ENCODE measurements at places on chromosomes 1 and 21. TPM values are rescaled to one million over a fixed set of nuclear protein-coding genes. Genes with fewer than 3 reads are reported as not detected.

SPRR4 gene
- not detected for polyA plus RNA-seq

DVL1 gene
- 35.5 TPM for polyA plus RNA-seq

ACTA1 gene
- 12,322 TPM for polyA plus RNA-seq

OR2L3 gene
- polyA plus RNA-seq = not detected

C1orf105 gene
- 132 TPM for polyA plus RNA-seq

HAPLN2 gene
- polyA plus RNA-seq = 0.44 TPM

CAPN8 gene
- 0.59 TPM for polyA plus RNA-seq

RGS1 gene
- 2.3 TPM for polyA plus RNA-seq

FCN3 gene
- polyA plus RNA-seq = 0.25 TPM

EVA1C gene
- polyA plus RNA-seq = 2.7 TPM

DSCAM gene
- 2.1 TPM for polyA plus RNA-seq

FAM20B gene
- 27.2 TPM for polyA plus RNA-seq

NECTIN4 gene
- polyA plus RNA-seq = not detected

All from muscle of back (tissue), 13 donors.